ENCODE measurements at places on chromosomes 1 and 21.

- no peak for DNase-seq
Observed at GRCh38 chr1:195748969-195749368, 859.3 kb downstream of the KCNT2 start.

- DNase-seq, result no peak
Observed at GRCh38 chr1:119653839-119654170, 5.7 kb upstream of the ZNF697 start.

DNA sequence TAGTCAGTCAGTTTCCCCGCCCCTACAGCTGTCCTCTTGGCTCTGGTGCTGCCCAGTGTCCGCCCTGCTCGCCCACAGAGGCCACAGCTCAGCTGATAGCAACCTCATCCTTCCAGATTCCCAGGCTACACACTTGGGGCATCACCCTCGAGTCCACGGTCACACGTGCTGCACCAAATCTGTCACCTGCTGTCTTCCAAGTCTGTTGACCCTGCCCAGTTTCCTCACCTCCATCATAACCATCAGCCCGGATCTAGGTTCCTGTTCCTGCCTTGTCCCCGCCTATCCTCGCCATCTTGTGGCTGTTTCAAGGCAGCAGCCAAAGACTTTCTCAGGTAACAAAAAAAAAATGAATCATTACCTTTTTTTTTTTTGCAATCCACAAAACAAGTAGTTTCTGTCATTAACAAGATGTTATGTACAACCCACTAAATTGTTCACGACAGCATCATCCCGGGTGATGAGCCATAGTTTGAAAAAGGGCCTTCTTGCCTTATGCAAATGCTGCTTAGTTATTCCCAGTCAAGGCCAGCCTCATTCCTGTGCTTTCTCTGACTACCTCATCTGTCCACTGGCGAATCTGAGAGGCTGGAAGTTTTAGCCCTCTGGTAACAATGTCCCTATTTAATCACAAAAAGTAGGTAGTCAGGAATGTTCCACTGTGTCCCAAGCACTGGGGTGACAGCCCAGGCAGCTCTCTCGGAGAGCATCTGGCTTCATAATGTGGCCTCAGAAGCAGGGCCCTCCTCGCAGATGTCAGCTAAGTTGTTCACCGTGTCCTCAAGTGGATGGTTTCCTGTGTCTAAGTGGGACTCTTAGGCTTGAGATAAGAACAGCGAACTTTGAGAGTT, 4.9 kb upstream of the MIIP start:
- peak; percentile 25 for DNase-seq

GRCh38 chr1:88298506-88298905, 385.6 kb upstream of the PKN2 start:
- no peak for DNase-seq

- peak; percentile 67 for DNase-seq
Observed at GRCh38 chr1:108590957-108591356, 31.1 kb downstream of the EEIG2 start.

DNA sequence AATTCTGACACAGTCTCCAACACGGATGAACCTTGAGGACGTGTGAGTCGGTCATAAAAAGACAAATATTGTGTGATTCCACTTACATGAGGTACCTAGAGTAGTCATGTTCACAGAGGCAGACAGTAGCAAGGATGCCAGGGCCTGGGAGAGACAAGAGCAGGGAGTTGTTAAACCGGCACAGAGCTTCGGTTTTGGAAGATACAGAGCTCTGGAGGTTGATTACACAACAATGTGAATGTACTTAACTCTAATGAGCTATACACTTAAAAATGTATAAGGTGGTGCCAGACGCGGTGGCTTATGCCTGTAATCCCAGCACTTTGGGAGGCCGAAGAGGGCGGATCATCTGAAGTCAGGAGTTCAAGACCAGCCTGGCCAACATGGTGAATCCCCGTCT, 37.8 kb upstream of the NEK2 start:
- no peak for DNase-seq

- DNase-seq, result no peak
Observed at GRCh38 chr21:27110956-27111355, 144.1 kb upstream of the ADAMTS5 start.

DNA sequence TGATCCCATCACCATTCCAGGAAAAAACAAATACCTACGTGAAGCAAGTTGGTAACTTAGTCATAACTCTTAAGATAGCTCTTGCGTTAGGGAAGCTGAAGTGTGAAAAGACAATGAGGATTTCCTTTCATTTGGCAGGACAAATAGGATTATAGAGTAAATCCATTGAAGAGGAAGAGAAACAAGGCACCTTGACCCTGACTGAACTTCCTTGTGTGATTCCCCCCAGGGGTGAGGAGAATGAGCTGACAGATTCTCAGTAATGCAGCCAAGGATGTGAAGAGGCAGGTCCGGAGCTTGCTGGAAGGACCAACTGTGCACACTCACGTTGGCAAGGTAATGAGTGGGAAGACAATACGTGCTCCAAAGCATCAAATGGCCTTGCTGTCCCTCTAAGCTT, 55.0 kb upstream of the HMCN1 start:
- no peak for DNase-seq

DNA sequence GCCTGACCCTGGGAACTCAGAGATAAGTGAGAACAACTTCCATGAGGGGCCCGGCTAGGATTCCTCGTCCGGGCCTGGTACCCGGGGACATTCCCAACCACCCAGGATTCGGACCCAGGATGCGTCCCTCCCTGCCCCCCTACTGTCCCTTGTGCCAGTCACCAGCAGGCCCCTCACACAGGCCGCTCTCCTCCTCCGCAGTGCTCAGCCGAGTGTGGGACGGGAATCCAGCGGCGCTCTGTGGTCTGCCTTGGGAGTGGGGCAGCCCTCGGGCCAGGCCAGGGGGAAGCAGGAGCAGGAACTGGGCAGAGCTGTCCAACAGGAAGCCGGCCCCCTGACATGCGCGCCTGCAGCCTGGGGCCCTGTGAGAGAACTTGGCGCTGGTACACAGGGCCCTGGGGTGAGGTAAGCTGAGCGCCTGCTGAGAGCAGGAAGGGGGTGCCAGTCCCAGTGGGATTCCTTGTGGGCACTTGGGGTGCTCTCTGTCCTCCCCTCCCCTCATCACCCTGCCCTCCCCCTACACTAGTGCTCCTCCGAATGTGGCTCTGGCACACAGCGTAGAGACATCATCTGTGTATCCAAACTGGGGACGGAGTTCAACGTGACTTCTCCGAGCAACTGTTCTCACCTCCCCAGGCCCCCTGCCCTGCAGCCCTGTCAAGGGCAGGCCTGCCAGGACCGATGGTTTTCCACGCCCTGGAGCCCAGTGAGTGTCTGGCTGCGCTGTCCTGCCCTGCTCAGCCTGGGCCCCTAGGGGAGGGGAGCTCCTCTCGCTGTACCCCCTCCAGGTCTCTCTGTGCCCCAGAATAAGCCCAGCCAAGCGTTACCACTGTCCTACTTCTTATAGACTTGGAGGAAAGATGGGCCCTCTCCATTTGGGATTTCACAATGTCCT, 9.8 kb downstream of the ADAMTSL4 start:
- no peak for DNase-seq

- DNase-seq, result no peak
Observed at GRCh38 chr1:231099996-231100767, 60.1 kb upstream of the FAM89A start.

- no peak for DNase-seq
Observed at GRCh38 chr1:189530162-189530561, 947.5 kb downstream of the BRINP3 start.

GRCh38 chr1:94595658-94596057, 54.1 kb upstream of the F3 start:
- DNase-seq, result no peak

DNA sequence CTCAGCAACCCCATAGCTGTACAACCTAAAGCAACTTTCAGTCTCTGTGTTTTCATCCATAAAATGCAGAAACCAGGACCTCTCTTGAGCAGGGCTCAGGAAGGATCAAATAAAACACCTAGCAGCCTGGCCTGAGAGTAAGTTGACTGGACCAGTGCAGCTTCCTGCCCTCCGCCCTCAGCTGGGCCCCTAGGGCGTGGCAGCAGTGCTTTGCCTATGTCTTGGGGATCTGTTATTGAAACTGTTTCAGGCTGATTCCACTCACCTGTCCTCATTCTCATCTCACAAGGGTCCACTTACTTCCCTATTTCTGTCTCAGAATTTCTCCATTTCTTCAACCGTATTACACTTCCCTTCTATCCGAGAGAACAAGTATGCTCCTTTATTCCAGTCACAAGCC, 17.3 kb downstream of the LRRC42 start:
- no peak for DNase-seq

DNA sequence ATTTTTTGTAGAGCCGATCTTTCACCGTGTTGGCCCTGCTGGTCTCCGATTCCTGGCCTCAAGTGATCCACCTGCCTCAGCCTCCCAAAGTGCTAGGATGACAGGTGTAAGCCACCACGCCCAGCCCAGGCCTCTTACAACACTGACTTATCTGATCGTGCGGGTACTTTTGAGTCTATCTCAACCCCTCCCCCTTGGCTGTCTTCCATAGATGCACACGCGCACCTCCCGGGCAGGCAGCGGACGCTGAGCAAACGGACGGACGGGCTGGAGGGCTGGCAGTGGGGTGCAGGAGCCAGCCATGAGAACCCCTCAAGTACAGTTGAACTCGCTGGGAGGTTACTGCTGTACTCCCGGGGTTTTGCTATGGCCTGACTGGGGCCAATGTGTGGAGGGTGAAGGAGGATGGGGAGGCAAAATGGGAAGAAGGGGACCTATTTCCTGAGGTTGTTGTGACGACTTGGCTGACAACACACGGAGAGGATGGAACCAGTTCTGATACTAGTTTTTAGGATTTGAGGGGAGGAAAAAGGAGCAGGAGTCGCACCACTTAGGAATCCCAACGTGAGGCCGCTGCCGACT, 959 bp downstream of the CD58 start:
- peak; percentile 24 for DNase-seq

GRCh38 chr1:229323201-229323600, 19.6 kb downstream of the CCSAP start:
- no peak for DNase-seq

GRCh38 chr1:50517488-50517887, 94.2 kb upstream of the DMRTA2 start:
- DNase-seq, result no peak

DNA sequence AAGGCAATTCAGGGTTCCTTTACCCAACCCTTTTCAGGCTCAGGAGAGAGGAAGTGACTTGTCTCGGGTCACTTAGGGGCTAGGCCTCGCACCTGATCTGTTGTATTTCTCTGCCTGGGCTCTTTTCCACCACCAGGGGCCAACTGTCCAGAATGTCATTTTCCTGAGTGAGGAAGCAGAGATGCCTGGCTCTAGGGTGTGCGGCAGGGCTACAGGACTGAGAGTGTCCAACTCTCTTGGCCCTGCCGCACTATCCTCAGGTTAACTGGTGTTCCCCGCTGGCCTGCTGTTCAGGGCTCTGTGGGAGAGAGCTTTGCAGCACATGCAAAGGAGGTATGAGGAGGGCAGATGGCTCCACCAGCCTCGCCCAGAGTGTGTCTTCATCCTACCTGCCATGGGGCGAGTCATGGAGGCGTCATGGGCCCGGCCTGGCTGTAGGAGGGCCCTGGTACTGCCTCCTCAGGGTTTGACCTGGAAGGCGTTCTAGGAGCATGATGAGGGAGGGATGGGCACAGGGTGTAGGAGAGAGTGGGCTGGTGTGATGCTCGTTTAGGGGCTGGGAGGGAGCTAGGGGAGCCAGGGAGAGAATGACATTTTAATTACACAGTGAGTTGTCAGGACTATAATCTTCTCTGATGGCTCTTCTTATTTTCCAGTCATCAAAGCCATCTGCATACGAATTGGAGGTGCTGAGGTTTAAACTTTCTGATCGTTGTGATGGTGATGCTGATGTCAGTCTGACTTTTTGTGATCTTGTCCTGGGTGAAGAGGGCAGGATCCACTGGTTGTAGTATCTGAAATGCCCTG, 128.3 kb downstream of the NOS1AP start:
- no peak for DNase-seq

- DNase-seq, result no peak
Observed at GRCh38 chr1:56425494-56426037, 153.8 kb downstream of the PLPP3 start.

- no peak for DNase-seq
Observed at GRCh38 chr1:165443539-165444311, 1.2 kb downstream of the RXRG start.

GRCh38 chr1:86191958-86192357, 35.4 kb upstream of the COL24A1 start:
- DNase-seq, result no peak

DNA sequence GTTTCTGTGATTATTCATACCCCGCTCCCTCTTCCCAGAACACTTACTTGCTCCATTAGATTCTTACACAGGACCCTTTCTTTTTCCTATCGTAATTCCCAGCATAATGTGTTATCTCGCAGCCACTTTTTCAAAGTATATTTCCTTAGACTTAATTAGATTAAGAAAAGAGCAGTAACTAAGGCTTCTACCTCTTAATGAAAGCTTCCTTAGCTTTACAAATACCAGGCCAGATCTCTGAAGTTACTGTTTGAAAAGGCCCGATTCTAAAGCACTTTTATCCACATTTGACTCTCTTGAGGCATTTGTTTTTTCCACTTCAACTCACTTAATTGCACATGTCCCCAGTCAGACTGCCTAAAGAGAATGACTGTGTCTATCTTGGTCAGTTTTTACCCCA, 1264.3 kb upstream of the ADGRL2 start:
- no peak for DNase-seq

DNA sequence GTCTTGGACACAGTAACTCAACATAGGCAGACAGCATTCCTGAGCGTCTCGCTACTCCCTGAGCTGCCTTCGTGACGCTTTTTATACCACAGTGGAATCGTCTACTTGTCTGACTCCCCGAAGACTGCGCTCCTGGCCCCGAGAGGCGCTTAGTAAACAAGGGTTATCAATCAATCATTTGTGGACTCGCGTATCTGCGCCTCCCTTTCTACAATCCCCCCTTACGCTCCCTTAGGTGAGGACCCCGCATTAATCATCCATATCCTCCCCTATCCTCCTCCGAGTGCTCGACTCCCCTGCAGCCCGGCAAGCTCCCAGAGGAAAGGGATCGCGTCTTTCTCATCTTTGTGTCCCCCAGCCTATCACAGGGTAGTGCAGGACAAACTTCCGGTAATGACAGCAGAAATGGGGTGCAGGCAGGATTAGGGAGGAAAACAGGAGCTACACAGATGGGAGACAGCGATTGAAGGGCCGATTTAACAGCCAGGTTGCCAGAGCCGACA, 522 bp downstream of the TMEM59 start:
- DNase-seq, result peak; percentile 25

DNA sequence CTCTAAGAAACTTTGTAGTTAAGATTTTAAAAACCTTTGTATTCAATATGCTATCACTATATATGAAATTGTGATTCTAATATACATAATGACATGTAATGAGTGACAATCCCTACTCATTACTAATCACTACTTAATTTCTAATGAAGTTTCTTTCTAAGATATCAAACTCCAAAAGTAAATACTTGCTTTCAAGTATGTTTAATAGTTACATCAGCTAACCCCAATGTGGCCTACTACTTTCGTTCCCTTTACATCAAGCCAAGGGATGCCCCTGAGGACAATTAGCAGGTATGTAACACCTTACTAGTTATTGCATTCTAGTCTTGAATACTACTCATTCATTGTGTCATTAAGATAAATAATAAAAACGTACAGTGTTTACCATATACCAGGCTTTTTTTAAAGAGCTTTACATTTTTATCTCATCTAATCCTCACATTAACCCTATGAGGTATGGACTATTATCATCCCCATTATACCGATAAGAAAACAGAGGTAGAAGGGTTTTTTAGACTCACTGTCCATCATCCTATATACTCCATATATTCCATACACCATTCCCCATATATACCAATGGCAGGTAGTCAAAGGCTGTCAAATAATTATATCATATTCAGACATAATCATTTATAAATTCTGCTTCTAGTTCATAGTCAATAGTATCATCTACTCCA, 4.2 kb downstream of the PPP1R15B start:
- DNase-seq, result no peak

GRCh38 chr21:14875704-14876523, 188.9 kb downstream of the NRIP1 start:
- DNase-seq, result no peak
